Non-pigmented ciliary epithelial cell (primary cell): ENCODE measurements at places on chromosomes 4 and X.

DNA sequence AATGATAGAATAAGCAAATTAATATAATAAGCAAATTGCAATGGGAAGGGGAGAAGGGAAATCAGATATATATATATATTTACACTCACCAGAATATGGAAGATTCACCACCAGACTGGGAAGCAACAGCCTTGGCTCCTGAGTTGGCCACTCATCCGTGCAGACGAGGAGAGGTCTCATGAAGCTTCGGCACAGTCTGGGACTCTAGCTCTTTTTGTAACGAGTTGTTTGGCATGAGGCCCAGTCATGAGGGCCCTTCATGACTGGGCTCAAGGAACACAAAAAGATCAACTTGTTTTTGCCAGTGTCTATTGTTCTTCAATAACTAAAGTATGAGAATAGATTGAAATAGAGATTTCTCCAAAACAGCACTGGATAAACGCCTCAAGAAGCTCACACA lies 176.4 kb downstream of the ADGRA3 start:
- no peak for DNase-seq

- DNase-seq = no peak
These were observed 190.6 kb downstream of the MID1IP1 start for GRCh38 chrX:38991656-38992440.

DNA sequence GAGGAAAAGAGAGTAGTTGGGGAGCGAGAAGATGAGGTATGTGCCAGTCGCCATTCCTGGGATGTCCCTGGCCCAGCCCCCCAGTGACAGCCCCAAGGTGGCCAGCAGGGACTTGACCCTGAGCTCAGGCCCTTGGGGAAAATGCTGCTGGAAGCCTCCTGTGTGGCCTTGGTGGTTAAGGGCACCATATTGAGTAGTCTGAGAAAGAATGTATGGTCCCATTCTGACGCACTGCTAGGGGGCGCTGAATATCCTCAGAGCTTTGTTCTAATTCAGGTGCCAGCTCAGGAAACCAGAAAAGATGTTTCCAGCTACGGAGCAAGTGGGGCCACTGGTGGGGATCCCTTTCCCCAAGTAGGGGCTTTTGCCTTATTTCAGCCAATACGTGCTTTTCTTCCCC lies 14.0 kb upstream of the UBA6 start:
- DNase-seq = no peak

DNA sequence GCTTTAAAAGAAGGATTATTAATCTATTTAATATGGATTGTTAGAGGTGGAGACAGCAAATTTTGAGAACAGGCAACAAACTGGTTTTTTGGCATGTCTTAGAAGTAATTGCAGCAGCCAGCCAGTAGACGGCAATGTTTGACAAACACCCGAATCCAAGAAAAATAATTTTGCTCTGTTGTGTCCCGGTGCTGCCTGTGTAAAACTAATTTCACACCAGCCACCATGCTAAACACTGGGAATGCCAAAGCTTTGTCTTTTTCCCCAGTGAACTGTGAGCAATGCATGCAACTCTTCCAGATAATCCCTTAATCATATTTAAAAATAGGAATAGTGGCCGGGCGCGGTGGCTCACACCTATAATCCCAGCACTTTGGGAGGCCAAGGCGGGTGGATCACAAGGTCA lies 25.9 kb downstream of the SMIM31 start:
- no peak for DNase-seq

DNA sequence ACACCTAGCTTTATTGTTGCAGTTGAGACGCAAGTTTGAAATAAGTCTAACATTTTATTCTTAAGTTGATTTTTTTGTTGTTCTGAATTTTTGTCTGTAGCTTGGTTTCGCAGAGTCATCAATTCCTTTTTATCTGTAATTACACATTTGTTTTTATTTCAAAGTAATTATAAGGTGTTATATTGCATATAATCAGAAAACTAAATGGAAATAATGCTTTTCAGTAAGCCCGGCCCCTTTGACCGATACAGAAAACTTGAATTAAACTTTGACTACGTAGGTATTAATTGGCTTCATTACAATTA lies 2.1 kb downstream of the KDM6A start:
- no peak for DNase-seq

DNA sequence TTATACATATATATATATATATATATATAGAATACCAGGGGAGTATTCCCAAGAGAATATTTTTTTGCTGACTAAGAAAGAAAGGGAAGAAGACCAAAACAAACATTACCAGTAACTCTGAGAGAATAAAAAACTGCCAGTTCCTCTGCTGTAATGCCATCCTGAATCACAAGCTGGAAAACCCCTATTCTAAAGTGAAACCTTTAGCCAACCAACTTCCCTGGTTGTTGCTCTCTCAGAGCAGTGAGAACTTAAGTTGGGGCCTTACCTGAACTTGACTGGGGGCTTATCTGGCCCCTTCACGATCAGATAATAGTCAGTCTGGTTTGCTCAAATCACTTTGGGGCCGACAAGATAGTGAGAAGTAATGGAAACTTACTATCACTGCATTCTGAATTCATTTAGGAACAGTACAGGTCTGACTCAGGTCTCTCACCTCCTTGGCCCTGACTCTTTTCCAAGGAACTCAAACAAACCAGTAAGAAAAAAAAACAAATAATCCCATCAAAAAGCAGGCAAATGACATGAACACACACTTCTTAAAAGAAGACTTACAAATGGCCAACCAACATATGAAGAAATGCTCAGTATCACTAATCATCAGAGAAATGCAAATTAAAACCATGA lies 62.5 kb downstream of the CD40LG start:
- DNase-seq = no peak
